Activated CD4-positive, CD25-positive, alpha-beta regulatory T cell treated with anti-CD3 and anti-CD28 coated beads, Interleukin-2, amount 50 U/mL, for 72 hours (primary cell): ENCODE measurements at places on chromosomes 16 and 17.
A peak's percentile ranks its signal among the peaks of the same experiment; 100 is the strongest.

DNA sequence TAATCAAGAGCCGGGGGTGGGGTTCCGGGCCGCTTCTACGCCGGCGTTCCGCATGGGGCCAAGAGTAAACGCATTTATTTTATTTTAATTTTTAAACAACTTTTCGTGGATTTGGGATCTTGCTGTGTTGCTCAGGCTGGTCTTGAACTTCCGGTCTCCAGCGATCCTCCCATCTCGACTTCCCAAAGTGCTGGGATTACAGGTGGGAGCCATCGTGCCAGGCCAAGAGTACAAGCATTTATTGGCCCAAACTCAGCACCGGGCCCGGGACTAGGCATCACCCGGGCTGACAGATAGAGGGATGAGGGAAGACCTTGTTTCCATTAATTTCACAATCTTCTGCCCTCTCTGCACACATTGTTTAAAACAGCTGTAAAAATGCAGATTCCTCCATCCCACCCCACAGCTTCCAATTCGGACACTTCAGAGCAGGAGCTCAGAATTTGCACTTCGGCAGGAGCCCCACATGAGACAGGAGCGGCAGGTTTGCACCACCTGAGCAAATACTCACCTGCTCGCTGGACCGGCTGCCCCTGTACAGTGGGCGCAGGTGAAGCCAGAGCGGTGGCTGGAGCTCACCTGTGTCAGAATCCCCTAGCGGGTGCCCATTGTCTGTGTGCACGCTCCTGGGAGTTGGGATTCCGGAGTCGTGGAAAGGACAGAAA lies 663 bp upstream of the GINS2 start:
- no peak for DNase-seq

DNA sequence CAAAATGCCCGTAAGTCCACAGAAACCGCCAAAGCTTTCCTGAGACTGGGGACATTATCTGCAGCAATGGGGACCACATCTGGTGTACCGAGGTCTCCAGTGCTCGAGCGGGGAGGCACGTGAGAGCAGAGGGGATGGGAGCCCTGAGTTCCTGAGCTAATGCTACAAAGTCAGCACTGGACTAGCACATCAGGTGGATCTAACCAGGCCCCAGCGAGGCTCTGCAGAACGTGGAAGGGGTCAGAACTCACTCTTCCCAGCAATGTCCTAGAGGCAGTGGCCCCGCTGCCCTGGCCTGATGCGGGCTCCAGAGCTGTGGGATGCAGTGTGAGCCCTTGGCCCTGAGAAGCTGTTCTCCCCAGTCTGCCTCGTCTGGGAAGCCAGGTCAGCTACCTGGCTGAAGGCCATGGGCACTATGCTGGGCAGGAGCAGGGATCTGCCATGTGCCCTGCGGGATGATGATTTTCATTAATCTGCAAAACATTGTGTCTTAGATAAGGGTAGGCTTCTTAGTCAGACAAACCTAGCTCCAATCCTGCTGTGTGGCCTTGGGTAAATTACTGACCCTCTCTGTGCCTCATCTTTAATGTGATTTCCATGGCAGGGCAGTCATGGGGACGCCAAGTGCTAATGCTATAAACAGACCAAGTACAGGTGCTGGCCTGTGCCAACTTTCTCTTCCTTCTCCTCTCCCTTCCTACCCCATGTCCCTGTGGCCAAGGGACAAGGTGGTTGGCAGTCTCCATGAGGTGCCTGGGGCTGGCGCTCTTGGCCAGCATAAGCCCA lies 40.1 kb upstream of the SLC38A10 start:
- no peak for DNase-seq

DNA sequence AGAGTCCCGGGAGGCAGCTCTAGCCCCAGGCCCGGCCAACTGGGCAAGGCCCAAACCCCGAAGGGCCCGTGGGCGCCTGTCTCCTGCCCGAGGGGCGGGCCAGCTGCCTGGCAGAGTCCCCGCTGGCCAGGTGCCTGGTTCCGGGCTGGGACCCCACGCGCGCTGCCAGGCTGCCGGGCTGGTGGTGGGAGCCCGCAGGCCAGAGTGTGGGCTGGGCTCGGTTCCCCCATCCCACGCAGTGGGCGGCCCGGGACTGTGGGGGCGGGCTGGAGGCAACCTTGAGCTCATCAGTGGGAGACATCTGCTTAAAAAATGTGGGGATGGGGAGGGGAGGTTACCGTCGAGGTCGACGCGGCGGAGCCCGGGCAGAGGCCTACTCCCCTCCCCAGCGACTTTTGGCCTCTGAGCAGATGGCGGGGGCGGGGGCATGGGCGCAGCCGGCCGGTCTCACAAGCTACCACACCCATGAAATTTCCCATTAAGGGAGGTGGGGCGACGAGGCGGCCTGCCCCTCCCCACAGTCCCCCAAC lies 176.4 kb upstream of the GSE1 start:
- DNase-seq, result no peak

GRCh38 chr17:47896672-47897490 lies 845 bp downstream of the SP2 start:
- no peak for DNase-seq

DNA sequence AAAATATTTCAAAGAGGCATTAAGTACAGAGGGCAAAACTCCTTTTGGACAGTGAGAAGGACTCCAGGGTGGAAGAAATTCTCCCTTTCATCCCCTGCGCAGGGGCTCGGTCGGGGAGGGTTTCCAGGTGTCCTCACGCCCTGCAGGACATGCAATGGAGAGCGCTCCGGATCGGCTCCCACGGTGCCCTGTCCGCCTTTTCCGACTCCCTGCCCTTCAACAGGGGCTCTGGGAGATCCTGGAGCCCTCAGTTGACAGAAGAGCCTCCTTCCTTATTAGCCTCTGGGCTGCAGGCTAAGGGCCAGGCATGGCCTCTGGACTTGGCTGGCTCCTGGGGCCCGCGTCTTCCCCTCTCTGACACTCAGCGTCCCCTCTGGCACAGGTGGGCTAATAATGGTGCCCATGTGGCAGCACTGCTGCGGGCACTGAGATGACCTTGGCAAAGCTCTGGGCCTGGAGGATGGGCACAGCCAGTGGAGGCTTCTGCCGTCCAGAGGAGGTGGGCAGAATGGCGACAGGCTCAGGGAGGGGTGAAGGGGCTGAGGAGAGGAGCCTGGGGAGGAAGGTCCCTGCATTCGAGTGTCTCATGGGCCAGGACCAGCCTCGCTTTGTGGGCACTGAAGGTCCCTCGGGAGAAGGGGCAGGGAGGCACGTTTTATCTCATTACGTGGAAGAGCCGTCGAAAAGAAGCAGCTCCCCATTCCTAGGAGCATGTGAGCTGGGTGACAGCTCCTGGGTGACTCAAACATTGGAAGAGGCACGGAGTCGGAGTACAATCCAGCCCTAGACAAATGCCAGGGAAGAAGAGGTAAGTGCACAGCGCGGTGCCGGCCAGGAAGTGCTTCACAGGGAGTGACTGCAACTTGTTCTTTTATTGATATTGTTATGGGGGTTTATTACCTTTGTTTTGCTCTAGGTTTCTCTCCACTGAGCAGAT lies 161.7 kb downstream of the IRF8 start:
- DNase-seq, result no peak

DNA sequence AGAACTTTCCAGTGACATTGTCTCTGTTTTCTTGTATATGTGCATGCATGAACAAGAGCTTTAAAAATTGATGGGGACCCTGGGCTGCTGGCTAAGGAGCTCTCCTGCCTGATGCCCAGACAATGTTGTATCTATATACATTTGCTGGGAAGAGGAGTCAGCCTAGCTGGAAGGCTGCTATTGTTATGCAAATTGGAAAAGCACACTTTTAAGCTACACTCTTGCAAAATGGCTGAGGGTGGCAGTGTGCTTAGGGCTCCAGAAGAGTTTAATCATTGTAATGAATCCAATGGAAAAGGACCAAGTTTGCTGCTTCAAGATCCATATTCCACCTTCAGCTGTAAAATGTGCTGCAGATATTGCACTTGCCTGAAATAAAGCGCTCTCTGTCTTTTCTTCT lies 171.8 kb downstream of the PRKCA start:
- no peak for DNase-seq

DNA sequence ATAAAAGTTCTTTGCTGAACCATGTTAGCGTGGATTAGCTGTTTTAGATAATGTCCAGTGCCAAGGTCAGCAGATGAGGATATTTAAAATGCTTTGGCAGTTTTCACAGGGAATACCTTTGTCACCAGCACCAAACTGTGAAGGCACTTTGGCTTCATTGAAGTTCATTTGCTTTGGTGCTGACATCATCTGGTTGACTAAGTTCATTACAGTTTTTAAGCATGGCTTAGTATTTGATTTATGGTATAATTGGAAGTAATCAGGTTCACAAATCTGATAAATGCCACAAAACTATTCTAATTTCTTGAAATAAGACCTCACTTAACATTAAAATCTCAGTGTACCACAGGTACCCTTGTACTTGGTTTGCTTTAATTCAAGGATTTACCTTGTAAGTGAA lies 4.3 kb downstream of the GID4 start:
- DNase-seq, result no peak

- DNase-seq, result peak; percentile 81
Measured at GRCh38 chr17:45229681-45230409, 8.2 kb downstream of the FMNL1 start.

DNA sequence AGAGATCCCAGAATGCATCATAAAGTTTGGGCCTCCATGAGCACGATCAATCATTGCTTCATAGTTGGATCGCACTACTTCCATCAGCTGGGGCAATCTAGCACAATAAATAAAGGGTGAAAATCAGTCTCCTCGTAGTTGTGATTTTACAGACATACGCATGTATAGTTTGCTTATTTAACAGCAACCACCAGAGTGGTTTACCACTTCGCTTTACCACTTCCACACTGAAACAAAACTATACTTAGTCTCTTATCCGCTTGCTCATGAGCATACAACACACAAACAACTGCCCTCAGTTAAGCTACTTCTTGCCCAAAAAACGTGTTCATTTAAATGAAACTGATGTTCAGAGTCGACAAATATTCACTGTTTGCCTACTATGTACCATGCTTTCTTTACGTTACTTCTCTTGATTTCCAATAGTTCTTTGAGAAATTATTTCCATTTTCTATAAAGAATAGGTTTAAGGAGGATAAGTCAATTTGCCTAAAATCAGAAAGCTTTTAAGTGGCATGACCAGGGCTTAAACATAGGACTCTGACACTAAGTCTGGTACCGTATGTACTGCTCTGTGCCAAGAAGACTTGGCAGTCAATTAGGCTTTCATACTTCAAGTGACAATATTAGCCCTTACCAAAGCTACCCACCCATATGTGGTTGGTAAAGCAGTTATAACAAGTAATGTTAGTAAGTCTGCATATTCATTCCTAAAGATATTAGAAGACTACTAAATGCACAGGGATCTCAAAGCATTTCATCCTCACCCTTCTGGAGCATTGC lies 22.0 kb downstream of the SETD6 start:
- DNase-seq, result no peak

DNA sequence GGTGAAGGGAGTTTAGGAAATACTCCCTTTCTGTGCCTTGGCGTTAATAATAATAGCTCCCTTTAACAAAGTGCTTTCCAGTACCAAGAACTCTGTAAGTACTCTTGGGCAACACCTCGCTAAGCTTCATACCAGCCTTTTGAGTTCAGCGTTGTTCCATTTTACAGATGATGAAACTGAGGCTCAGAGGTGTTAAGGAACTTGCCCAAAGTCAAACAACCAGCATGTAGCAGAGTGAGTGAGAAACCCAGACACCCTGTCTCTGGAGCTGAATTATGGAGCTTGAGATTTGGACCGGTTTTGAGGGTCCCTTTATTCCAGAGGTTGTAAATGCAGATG lies 607 bp downstream of the KATNIP start:
- no peak for DNase-seq

GRCh38 chr16:29814592-29814991 lies 1.4 kb upstream of the PAGR1 start:
- DNase-seq, result no peak

- no peak for DNase-seq
Measured at GRCh38 chr17:43457362-43457692, 26.4 kb upstream of the DHX8 start.

- no peak for DNase-seq
Measured at GRCh38 chr16:69829338-69829737, 67.2 kb downstream of the WWP2 start.

DNA sequence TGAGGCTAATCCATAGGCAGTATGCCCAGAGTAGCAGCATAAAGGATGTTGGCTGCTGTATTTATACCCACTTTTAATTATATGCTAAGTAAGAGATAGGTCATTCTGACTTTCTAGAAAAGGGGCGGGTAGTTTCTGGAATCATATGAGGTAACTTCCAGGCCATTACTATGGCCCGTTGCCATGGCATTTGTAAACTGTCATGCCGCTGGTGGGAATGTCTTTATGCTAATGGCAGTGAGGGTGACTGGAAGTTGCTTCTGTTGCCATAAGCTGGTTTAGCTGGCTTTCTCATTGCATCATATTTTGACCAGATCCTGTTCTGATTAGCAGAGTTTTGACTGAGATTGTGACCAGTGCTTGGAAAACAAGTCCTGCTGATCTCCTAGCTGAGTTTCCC lies 929.6 kb upstream of the CDH8 start:
- no peak for DNase-seq

DNA sequence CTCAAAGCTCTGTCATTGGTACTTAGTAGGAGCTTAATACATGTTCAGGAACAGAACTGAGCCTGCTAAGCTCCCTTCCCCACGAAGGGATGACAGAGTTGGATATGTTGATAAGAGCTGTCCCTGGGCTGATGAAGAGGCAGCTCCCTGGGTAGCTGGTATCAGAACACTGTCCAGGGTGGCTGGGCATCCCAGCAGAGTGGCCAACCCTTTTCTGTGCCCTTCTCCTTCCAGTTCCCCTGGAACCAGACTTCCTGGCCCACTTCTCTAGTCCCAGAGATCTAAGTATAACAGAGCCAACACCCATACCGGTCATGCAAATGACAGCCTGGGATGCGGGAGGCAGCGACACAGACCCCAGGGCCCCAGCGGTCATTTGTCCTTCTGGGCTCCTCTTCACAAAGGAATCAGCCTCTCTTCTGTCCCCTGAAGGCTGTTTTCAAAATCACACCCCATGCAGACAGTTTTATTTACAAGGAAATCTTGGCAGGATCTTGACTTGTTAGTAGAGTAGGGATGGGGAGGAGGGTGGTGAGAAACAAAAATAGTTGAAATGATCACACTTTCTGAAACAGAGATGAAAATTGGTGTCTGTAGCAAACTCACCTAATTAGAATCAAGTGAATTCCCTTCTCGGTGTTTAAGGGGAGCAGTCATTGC lies 1.4 kb upstream of the RHBDL3 start:
- no peak for DNase-seq

- DNase-seq, result no peak
Measured at GRCh38 chr16:77555126-77555525, 120.3 kb upstream of the ADAMTS18 start.

GRCh38 chr16:30984669-30985400 lies at the start of gene HSD3B7:
TSS of gene HSD3B7 (plus strand) at chr16:30985207. CDS start at chr16:30985659, 452 bp downstream.
- peak; percentile 91 for DNase-seq

- no peak for DNase-seq
Measured at GRCh38 chr16:88678224-88678979, 7.9 kb downstream of the SNAI3 start.

GRCh38 chr17:12568358-12569251 lies 97.1 kb upstream of the MYOCD start:
- no peak for DNase-seq

GRCh38 chr16:2467528-2468232 lies 3.4 kb upstream of the NTN3 start:
- DNase-seq, result no peak

- no peak for DNase-seq
Measured at GRCh38 chr16:1435921-1436697, 5.2 kb downstream of the PERCC1 start.

GRCh38 chr16:81616321-81617020 lies 162.6 kb upstream of the PLCG2 start:
- DNase-seq, result peak; percentile 65

- DNase-seq, result no peak
Measured at GRCh38 chr16:60727851-60728250, 1308.4 kb downstream of the CDH8 start.
